Thymus (tissue), 14 donors: ENCODE measurements at places on chromosomes 2 and 18.

GRCh38 chr2:76429374-76429773 is 718.7 kb upstream of the GCFC2 start:
- DNase-seq = no peak

- no peak for DNase-seq
Measured at GRCh38 chr2:138107288-138107687, 143.0 kb downstream of the HNMT start.

GRCh38 chr2:117273009-117273671 is 541.4 kb upstream of the DDX18 start:
- no peak for DNase-seq

GRCh38 chr18:73670524-73670923 is 477.1 kb downstream of the FBXO15 start:
- DNase-seq = no peak

DNA sequence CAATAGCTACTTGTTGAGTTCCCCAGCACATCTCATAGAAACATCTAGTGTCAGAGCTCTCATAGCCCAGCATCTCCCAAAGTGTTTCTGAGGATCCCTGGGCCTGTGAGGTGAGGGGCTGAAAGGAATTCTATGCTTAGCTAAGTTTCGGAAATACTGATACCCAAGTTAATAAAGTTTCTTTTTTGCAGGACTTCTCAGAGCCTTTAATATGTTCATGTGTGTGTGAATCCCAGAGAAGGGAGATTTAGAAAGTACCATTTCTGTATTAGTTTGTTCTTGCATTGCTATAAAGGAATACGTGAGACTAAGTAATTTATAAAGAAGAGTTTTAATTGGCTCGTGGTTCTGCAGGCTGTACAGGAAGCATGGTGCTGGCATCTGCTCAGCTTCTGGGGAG is 211.2 kb downstream of the TSN start:
- DNase-seq = no peak

DNA sequence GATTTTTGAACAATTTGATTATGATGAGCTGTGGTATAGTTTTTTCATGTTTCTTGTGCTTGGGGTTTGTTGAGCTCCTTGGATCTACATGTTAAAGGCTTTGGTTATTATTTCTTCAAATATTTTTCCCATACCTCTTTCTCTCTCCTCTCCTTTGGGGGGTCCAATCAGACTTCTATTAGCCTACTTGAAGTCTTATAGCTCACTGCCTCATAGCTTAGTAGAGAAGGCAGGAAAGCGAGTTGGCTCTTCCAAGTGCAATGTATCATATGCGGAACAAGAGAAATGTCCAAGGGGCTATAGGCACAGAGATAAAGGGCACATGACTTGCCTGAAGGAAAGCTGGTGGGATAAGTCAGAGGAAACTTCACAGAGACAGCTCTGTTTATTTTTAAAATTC is 14.1 kb upstream of the FABP1 start:
- DNase-seq = no peak

DNA sequence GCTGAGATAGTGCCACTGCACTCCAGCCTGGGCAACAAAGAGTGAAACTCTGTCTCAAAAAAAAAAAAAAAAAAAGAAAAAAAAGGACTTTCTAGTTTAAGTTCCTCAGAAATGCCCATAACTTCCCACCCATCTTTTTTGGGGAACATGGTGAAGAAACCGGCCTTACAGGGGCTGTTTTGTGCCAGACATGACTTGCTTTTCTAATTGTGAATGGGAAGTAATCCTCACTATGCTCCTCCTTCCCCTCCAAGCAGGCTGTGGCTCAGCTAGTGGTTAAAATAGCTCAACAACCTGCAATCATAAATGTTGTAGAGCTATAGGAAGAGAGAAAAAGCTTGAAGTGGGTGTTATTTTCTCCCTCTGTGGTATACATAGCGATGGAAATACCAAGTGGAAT is 34.1 kb upstream of the OLA1 start:
- DNase-seq = no peak

DNA sequence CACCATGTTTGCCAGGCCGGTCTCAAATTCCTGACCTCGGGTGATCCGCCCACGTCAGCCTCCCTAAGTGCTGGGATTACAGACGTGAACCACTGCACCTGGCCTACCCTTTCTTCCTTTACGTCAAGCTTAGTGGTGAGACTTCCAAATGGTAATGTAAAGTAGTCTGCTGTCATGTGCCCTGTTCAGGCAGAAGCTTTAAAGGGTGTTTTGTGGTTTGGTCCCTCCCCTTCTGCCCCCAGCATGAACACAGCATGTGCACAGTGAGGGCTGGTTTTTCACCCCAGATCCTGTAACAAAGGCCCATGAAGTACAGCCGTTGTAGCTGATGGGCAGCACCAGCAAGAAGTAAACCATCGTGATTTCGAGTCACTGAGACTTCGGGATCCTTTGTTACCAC is 2.7 kb upstream of the DTYMK start:
- DNase-seq = no peak

DNA sequence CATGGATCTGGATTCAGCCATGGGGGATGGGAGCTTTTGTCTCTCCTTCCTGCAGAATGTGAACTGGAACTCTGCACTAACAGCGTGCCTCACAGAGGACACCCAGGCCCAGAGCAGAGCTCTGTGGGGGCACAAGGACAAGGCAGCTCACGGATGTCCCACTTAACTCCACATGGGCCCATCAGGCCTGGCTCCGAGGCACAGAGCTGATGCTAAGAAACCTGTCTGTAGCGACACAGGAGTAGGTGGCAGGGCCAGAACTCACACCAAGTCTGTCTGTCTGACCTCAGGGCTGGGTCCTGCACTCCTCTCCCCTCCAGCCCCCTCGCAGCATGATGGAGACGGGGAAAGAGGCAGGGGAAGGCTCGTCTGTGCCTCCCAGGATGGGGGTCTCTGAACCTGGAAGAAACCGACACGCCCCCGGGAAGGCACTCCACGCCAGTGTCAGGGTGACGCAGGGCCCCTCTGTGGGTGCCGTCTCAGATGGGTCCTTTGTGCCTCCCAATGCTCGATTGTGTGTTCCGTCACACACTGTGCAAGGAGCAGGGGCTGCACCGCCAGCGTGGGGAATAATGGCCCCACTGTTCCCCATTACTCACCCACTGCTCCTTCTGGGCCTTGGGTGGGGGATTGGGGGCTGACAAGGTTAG is 36.6 kb downstream of the FAM178B start:
- no peak for DNase-seq

DNA sequence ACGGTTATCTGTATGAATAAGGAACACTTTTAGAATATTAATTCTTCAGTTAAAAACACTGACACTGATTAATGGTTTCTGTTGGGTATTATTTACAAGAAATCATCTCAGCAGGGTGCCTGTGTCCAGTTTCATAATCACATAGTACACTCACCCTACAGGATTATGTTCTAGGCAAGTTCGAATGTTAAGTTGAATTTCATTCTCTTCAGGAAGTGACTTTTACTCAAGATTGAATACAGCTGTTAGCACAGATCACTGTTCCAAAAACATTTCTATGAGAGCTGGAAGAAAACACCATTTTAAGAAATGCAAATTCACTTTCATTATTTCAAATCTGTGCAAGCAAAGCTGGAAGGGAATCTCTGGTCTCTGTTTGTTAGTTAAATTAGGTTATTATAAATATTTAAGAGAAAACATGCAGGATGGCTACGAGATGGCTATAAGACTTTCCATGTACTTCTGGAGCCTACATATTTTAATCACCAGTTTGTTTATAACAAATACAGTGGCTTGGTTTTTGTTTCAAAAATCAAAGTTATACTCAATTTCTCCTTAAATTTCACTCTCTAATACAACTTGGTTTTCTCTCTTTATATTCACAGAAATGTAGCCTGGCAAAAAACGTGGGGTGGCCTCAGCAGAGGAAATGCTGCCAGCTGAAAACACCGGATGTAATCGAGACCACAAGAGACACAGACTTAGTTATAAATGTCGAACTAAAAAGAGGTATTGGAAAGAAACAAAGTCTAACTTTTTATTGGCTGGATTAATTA is 65.8 kb downstream of the RBMS1 start:
- no peak for DNase-seq

- no peak for DNase-seq
Measured at GRCh38 chr2:30772021-30772705, 35.1 kb downstream of the CAPN13 start.

DNA sequence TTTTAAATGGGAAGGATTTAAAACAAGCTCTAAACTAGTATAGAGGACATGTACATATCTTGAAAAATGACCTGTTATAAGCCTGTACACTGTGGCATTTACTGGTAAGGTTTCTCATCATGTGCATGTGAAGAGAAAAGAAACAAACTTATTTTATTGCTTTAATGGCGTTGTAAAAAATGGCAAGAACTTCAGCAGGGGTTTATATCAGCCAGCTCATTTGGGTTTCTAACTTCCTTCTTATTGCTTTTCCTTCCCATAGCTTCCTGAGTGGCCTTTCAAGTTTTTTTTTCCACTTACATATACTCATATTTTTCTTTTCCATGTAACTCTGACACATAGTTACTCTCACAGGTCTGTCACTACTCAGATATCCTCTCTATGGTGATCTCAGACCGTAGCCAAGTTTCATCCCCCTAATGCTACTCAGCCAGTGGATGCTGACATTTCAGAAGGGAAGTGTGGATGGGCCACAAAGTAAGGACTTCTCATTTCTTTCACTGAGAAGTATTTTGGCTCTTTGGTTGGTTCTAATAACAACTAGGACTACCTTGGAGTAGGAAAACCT is 198.2 kb downstream of the PARD3B start:
- no peak for DNase-seq

DNA sequence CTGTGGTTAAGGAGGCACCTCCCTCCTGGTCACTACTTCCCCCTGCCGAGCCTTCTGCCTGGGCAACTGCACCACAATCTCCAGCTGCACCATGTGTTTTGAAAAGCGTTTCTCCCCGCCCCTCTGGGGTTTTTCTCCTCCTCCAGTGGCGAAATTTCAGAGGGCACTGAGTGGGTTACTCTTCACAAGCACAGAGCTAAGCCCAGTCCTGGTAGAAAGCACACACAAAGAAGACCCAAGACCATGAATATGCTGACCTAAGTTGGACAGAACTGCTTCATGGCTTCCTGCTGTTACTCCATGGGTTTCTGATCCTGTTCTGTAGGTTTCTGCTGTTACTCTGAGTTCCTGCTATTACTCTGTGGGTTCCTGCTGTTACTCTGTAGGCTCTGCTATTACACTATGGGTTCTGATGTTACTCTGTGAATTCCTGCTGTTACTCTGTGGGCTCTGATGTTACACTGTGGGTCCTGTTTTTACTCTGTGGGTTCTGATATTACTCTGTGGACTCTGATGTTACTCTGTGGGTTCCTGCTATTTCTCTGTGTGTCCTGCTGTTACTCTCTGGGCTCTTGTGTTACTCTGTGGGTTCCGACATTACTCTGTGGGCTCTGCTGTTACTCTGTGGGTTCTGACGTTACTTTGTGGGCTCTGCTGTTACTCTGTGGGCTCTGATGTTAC is 216.6 kb downstream of the RTP5 start:
- DNase-seq = no peak

GRCh38 chr18:61388010-61388409 is 54.8 kb downstream of the CDH20 start:
- no peak for DNase-seq
